ENCODE measurements at places on chromosomes 11 and 22.
A peak's percentile ranks its signal among the peaks of the same experiment; 100 is the strongest.

- DNase-seq: no peak
Measured at GRCh38 chr11:72591785-72592502, 82.3 kb downstream of the PDE2A start.

DNA sequence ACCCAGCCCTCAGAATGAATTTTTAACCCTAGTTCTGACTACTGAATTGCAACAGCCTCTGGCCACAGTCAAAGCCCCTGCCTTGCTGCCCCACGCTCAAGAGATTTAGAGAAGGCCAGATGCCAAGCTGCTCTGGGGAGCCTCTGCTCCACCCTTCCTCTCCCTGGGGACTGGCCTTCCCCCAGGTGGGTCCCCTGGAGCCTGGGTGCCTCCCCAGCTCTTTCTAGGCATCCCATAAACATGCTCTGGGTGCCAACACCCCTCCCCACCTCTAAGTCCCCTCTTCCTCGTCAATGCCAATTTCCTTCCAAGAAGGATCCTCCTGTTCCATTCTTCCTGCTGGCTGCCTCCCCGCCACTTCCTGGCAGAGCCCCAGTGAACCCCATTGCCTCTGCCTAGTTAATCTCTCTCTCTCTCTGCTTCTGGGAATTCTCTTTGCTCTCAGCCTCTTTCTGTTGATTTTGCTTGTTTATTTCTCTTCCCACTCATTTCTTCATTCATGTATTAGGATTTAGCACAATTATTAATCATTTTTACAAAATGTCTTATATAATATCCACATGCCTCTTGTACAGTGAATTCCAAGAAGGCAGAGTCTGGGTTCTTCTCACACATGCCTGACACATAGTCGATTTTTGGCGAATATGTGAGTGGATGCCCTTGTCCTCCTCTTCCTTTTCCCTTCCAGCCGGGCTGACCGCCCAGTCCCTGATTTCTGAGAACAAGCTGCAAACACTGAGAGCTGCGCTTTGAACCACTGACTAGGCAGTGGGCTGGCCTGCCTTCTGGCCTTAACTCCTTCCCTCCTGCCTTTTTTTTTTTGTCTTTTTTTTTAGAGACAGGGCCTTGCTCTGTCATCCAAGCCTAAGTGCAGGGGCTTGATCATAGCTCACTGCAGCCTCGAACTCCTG is 17.5 kb downstream of the UQCR10 start:
- DNase-seq: no peak

DNA sequence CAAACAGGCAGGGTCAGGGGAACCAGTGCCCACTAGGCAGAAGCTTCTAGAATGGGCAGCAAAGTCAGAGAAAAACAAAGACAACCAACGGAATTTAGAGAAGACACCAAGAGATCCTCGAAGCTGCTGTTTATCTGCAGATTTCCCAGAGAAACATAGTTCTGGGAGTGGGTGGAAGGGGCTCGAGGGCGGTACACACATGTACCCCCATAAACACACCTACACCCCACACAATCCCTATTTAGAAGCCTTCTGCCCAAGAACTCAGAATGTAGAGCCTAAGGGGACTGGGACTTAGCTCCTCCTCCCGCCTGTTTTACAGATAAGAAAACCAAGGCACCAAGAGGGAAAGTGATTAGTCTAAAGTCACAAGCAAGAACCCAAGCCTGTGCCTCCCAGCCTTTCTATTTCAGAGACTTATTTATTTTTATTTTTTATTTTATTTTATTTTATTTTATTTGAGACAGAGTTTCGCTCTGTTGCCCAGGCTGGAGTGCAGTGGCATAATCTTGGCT is 6.4 kb downstream of the NPTXR start:
- no peak for DNase-seq

DNA sequence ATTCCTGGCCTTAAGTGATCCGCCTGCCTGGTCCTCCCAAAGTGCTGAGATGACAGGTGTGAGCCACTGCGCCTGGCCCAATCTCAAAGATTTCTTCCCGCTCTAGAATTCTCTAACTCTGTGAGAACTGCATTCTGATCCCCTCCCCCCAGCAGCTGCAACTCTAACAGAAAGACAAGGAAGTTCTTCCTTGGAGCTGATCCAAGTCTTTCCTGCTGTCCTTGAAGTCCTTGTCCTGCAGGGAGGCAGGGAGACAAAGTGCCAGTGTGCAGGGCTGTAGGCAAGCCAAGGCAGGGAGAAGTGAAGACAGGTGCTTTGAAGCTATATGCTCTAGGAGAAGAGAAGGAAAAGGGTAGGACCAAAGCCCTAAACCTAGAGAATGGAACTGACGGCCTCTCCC is 9.5 kb upstream of the GGA1 start:
- no peak for DNase-seq

- DNase-seq: no peak
Measured at GRCh38 chr11:72393303-72393702, 41.0 kb downstream of the CLPB start.

- no peak for DNase-seq
Measured at GRCh38 chr22:19719488-19720021, 3.8 kb upstream of the GP1BB start.

DNA sequence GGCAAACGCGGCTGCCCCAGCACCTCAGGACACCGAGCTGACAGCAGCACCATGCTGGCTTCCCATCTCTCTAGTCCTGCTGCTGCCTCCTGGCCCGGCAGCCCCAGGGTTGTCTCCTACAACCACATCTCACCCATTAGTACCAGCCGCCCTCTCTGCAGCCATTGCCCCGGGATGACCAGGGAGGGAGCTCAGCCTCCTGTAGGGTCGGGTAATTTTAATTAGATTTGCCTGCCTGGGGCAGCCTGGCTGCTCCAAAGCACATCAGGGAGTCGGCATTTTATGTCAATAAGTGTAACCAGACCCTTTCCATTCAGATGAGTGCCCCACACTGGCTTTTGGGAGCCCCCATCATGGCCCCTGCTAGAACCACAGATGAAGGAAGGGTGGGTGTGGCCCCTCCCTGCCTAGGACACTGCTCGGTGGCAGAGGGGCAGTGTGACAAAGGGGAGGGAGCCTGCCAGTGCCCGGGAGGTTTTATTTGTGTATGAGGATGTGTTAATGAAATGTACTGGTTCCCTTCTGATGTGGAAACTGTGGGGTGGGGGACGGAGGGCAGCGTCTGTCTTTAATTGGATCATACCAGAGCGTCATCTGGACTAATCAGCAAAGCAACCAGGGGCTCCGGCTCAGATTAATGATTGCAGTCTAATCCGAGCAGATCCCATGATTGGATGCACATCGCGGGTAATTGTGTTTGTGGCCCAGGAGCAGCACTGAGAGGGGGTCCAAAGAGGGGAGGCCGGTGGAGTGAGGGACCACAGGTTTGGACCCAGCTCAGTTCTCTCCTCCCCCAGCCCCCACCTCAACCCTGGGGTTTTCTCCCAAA is 125.3 kb downstream of the FEZ1 start:
- DNase-seq: no peak

- DNase-seq: no peak
Measured at GRCh38 chr11:69485337-69486041, 4.0 kb downstream of the LINC01488 start.

- DNase-seq: no peak
Measured at GRCh38 chr11:61611309-61611708, 30.4 kb upstream of the SYT7 start.

DNA sequence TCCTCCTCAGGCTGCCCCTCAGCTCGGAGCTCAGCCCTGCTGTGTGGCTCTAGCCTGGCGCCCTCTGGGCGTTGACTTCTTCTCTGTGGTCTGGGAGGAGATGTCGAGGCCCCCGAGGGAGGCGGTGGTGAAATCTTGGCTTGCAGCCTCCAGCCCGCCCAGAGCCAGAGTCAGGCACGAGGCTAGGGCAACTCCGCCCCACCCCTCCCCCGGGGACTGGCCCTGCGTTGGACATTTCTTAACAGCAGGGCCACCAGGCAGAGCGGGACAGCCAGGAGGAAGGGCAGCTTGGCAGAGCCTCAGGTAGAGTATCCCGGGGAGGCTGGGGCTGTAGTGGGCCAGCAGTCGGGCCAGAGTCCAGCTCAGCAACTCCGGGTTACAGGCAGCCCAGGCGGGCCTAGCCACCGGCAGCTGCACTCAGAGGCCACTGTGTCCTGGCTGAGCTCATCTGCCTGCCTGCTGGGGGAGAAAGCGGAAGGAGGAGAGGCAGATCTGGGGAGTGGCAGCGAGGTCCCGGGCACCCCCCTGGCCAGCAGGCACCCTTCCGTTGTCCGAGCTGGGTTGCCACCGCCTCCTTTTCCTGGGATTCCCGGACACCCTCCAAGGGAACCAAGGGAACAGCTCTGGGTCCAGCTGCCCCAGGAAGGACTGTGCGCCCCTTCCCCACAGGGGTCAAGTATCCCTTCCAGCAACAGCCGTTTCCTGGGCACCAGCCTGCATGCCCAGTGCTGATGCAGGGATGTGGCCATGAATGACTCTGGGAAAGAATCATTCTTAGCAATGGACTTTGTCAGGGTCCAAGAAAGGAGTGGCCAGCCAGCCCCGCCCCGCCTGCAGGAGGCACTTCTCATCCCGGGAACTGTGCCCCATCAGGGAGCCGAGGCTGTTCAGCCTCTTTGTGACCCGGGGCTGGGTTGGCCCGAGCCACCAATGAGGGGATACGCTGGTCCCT is at the start of gene ALDH3B1:
ALDH3B1 (plus strand) TSS at position 238 of the 952 bp plus-strand sequence. CDS start 4,971 bp downstream, outside the sequence.
- peak; percentile 93 for DNase-seq

- DNase-seq: no peak
Measured at GRCh38 chr11:12695221-12695794, 21.1 kb downstream of the TEAD1 start.

- no peak for DNase-seq
Measured at GRCh38 chr11:109902764-109903433, 190.3 kb upstream of the ZC3H12C start.

- no peak for DNase-seq
Measured at GRCh38 chr11:86949995-86950660, 5.1 kb downstream of the FZD4 start.

DNA sequence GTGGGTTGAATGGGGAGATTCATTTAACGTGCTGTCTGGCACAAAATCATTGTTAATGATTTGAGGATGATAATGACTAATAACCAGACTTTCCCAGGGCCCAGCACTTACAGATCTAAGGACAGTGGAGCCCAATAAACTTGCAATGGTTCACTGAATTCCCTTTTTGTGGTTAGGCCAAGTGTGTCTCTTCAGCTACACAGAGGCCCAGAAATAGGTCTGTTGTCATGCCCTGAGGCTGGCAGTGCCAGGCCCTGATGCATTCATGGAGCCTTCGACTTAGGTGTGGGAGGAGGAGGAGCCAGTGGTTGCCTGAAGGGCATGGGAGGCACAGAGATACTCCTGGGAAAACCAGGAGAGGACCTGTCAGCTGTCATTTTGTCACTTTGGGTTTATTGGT is 56.1 kb downstream of the KIAA1671 start:
- no peak for DNase-seq

Measured in T47D (cell line).